ENCODE measurements at places on chromosomes 1 and 21.

DNA sequence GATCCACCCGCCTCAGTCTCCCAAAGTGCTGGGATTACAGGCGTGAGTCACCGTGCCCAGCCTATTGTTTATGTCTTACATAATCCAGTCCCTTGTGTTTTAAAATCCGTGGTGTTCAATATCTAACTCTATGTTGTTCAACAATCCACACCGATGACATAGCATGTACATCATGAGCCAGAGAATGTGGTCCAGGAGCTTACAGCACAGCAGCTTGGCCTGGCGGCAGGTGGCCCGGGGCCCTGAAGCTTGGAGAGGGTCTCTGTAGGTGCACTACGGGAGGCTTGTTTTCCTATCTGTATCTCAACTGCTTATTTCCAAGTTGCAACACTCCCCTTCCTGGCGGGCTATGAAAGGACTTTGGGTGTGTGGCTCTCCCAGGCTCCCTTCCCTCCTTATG lies 138.4 kb downstream of the ADSS2 start:
- H3K4me1 ChIP-seq, result no peaks in the 10 kb centered on the region
- no peak overlapping the region for H3K27ac ChIP-seq
- no peaks in the 10 kb centered on the region for H3K27me3 ChIP-seq
- H3K36me3 ChIP-seq, result no peaks in the 10 kb centered on the region
- no peak for DNase-seq

DNA sequence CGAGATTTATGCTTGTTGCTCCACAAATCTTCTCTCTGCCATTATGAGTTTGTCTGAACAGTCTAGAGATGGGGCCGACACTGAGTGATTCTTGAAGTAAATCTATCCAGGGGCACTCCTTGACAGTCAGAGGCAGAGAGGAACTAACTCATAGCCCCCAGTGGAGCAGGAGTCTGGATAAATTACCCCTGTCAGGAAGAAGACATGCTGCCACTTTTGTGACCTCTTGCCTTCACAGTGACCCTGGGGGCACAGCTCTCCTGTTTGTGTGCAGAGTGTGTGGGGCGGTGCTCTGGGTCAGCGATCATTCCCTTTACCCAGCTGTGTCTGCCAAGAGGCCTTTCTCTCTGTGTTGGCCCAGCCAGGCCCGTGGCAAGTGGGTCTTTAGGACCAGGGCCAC lies 29.5 kb downstream of the PEX14 start:
- H3K4me1 ChIP-seq, result no peaks in the 10 kb centered on the region
- no peaks in the 10 kb centered on the region for H3K27me3 ChIP-seq
- no peaks in the 10 kb centered on the region for H3K36me3 ChIP-seq
- no peak overlapping the region for H3K4me3 ChIP-seq
- no peak for DNase-seq

DNA sequence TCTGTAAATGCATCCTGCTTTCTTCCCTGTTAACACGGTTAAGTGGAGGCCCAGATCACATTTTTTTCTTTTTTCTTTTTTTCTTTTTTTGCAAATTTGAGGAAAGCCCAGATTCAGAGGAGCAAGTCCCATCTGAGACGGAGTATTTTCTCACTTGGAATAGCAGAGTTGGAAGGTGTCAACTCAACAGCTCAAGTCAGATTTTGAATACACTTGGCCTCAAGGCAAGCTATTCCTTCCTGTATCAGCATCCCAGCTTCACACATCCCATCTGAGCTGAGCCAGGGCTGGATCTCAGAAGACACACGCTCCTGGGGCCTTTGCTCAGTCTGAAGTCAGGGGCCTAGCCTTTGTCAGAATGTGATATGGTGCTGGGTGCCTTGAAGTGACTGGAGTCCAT lies 11.5 kb upstream of the TNR start:
- H3K27me3 ChIP-seq, result no peaks in the 10 kb centered on the region
- no peaks in the 10 kb centered on the region for H3K36me3 ChIP-seq
- no peak overlapping the region for H3K27ac ChIP-seq
- no peak for DNase-seq
- H3K4me3 ChIP-seq, result no peak overlapping the region

DNA sequence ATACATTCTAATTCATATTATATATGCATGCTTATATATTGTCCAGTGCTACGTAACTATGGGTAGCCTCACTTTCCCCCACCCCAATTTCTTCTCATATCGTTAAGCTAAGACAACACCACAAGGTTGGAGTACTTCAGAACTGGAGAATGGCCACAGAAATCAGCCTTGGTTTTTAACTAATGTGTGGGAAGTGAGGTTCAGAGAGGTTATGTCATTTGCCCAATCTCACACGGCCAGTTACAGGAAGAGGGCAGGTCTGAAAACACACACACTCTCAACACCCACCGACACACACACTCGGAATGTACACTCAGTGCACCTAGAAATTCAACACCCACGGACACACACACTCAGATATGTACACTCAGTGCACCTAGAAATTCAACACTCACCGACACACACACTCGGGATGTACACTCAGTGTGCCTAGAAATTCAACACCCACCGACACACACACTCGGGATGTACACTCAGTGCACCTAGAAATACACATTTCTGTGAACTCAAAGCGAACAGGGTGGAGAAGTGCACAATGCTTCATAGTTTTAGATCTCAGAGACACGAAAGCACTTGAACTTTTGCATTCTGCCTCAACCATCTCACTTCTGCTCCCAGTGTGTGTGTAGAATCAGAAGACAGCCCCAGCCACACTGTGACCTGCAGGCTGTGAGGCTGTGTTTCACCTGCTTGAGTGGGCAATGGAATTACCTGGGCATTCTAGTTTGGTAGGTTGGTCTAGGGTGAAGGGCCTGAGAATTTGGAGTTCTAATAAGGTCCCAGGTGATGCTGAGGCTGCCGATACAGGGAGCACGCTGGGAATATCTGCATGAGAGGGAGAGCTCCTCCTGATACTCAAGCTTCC lies 170.4 kb downstream of the CLIC6 start:
- H3K27ac ChIP-seq, result no peak overlapping the region
- no peaks in the 10 kb centered on the region for H3K36me3 ChIP-seq
- H3K27me3 ChIP-seq, result no peaks in the 10 kb centered on the region
- no peak for DNase-seq

GRCh38 chr1:214404154-214404553 lies 123.2 kb downstream of the SMYD2 start:
- H3K27me3 ChIP-seq, result no peaks in the 10 kb centered on the region
- H3K36me3 ChIP-seq, result no peaks in the 10 kb centered on the region
- H3K27ac ChIP-seq, result no peak overlapping the region

DNA sequence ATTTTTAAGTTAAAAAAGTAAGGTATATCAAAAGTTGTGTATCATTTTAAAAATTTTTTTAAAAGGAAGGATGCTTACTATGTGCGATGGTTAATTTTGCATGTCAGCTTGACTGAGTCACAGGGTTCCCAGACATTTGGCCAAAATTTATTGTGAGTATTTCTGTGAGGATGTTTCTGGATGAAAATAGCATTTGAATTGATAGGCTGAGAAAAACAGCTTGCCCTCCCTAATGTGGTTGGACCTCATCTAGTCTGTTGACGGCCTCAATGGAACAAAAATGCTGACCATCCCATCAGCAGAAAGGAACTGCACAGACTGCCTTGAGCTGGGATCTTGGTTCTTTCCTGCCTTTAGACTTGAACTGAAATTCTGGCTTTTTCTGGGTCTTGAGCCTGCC lies 724.5 kb downstream of the NCAM2 start:
- H3K4me1 ChIP-seq, result no peaks in the 10 kb centered on the region
- no peaks in the 10 kb centered on the region for H3K36me3 ChIP-seq
- no peak for DNase-seq
- H3K27ac ChIP-seq, result no peak overlapping the region
- no peak overlapping the region for H3K4me3 ChIP-seq
- H3K27me3 ChIP-seq, result no peaks in the 10 kb centered on the region

All from Peyer's patch (tissue), 4 donors.